ENCODE measurements at places on chromosomes 13 and 19.

GRCh38 chr13:60347174-60347573, 49.8 kb upstream of the TDRD3 start:
- DNase-seq: no peak

DNA sequence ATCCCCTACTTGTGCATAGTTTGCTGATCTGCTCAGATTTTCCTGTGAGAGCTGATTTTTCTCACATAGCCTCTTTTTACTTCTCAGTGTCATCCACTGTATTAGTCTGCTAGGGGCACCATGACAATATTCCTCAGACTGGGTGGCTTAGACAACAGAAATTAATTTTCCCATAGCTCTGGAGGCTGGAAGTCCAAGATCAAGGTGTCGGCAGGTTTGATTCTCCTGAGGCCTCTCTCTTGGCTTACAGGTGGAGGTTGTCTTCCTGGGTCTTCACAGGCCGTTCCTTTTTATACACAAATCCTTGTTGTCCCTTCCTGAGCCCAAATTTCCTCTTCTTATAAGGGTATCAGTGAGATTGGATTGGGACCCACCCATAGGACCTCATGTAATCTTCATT, 9.2 kb downstream of the LRCH1 start:
- no peak for DNase-seq

DNA sequence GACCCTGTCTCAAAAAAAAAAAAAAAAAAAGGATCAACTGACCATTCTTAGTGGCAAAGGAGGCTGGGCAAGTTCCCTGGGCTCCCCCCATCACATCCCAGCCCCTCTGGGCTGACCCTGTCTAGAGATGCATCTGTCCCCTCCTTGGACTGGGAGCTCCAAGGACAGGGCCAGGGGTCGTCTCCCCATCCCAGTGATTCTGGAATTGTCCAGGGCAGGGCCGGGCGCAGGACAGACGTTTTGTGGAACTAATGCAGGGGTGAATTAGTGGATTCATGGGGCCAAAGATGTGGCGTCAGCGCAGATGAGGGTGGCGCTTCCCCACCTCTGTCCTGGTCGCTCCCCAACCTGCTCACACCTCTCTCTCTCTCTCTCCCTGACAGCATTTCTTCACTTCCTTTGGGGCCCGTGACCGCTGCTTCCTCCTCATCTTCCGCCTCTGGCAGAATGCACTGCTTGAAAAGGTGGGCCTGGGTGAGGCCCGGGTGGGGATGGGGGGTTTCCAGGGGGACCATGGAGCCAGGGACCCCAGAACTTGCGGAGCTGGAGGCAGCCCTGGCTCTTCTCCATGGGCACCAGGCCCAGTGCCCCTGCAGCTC, 11.1 kb downstream of the GRAMD1A start:
- no peak for DNase-seq

GRCh38 chr13:48072304-48072703, 22.6 kb downstream of the MED4 start:
- DNase-seq: no peak

- no peak for DNase-seq
These were observed 353.3 kb upstream of the ZNF507 start for GRCh38 chr19:31991984-31992655.

DNA sequence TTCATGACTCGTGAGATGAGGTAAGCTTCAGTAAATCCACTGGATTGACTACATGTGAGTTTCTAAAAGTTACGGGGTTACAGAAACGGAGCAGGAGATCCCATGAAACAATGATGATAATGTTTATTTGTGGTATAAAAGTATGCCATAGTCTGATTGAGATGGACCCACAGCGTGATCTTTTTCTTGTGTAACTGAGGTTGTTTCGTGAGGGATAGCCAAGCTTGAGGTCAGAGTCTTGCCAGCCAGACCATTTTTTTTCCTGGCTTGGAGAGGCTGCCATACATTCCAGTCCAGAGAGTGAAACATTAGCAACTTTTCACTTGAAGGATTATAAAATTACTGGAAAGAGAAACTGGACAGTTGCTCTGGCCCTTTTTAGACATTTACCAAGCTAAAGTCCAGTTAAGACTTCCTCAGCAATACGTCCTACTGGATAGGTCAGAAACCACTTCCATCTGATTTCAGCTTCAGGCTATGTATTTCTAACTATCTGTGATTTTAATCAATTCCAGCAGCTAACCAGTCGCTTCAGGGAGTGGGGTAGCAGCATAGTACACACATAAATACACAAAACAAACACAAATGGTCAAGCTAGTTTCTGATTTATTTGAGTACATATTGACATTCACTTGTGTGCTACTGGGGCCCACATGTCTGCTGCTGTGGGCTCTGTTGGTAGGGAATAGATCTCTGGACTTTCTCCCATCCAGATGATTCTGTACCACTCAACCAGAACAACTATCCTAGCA, 194.6 kb downstream of the POSTN start:
- DNase-seq: peak; percentile 92

DNA sequence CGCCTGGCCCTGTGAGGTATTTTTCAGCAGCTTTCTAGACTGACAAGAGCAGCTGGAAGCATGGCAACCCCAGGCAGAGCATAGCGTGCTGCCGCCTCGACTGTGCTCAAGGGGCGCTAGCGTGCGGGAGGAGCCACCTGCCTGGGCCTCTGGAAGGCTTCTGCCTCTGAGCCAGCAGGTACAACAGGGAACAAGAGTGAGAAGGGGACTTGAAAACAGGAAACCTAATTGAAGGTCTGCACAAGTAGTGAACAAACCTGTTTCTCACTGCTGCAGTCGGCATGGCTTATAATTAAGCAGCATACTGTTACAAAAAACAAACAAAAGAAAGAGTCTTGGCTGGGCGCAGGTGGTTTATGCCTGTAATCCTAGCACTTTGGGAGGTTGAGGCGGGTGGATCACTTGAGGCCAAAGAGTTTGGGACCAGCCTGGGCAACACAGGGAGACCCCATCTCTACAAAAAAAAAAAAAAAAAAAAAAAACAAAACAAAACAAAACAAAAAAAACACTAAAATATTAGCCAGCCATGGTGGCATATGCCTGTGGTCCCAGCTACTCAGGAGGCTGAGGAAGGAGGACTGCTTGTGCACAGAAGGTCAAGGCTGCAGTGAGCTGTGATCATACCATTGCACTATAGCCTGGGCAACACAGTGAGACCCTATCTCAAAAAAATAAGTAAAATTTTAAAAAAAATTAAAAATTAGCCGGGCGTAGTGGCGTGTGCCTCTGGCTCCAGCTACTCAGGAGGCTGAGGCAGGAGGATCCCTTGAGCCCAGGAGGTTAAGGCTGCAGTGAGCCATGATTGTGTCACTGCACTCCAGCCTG, 12.6 kb upstream of the GARRE1 start:
- no peak for DNase-seq
